Stimulated activated CD4-positive, alpha-beta T cell treated with anti-CD3 and anti-CD28 coated beads, Interleukin-15, amount 100 ng/mL, for 48 hours (primary cell): ENCODE measurements at places on chromosomes 1 and 21.

DNA sequence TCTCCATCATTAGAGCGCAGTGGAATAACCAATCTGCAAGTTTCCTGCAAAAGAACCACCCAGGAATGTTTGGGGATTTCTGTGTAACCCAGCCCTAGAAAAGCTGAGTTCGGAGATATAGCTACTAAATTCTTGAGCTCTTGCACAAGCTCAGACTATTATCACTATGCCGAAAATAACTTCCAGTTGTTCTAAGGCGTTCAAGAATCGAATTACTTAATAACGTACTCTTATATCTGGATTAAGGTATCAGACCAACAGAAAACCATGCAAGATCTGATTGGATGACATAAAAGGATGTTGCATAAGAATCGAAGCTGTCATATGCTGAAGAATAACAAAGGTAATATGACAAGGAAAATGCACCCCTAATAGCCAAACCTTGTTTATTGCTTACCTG is 7.5 kb upstream of the LAMC2 start:
- DNase-seq = no peak

- no peak for DNase-seq
Observed at GRCh38 chr1:20184481-20184900, 1.4 kb upstream of the UBXN10 start.

DNA sequence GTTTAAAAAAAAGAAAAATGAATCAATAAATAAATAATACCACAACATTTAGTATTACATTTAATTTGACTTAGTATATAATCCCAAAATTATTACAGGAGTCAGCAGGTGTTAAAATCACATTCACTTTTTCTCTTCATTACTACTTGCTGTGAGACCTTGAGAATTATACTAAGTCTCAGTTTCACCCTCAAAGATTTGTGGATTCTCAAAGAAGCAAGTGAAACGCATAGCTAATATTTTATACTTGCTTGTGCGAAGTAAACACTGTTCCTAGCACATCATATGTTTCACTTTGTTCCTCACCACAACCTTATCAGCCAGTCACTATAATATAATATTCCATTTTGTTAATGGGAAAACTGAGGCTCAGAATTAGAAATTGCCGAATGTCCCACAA is 4.0 kb downstream of the CLCA1 start:
- DNase-seq = no peak

- DNase-seq = peak; percentile 24
Observed at GRCh38 chr1:172089768-172090510, 248.6 kb downstream of the DNM3 start.

DNA sequence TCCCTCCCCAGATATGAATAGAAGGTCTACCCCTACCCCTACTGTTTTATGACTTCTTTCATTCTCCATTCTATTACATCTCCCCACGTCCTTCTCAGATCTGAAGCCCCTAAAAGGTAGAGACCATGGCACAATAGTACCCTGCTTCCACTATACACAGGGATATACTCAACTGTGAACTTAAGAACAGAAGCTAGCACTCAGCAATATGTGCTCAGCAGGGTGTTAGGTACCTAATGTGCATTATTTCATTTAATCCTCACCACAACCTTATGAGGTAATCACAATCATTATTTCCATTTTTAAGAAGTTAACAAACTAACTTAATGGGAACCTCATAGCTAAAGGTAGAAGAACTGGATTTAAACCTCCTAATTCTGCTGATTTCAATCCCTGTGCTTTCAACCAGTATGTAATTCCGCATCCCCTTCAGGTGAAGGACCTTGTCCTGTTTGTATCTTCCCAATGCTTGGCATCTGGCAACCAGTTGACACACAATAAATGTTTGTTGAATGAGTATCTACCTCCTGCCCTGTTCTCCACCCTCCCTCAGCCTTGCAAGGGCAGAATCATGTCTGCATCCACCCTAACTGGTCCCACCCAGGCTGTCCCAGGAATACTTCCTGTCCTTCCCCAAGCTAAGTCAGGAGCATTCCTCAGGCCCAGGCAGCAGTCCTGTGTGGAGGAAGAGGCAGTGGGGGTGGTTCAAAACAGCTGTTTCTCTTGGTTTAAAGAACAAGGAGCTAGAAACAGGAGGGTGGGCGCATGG is 6.5 kb downstream of the DENND2D start:
- no peak for DNase-seq

DNA sequence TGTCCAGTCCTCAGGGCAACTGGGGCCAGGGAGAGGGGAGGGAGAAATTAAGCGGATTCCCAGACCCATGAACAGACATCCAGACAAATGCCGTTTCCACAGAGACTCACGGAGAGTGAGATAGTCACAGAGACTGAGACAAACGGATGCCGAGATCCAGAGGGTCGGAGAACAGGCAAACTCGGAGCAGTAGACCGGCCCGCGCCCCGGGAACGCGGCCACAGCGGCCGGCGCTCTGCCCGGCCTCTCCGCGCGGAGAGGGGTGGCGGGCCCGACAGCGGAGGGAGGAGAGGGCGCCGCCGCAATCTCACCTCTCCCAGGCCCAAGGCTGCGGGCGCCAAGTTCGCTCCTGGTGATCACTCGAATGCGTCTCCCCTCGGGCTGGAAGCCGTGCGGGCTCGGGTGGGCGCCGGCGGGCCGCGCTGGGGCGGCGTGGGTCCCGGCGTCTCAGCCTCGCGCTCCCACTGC is 831 bp upstream of the FOXD2 start:
- DNase-seq = no peak

DNA sequence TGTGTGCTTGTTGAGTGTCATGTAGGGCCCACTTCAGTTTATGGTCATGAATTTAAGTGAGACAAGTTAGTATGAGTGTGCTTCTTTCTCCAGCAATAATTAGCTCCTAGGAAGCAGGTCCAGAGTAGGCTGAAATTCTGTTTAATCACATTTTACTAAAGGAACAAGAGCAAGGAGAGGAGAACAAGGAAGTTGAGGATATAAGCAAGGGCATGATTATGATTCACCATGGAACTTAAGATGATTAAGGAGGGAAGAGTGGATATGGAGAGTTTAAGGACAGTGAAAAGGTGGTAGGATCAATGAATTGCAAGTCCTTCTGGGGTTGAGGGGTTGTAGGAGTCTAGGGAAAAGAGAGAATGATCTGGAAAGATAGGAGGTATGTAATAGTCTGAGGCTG is 3.1 kb upstream of the DIPK1A start:
- no peak for DNase-seq
